ENCODE measurements at places on chromosomes 12 and 14.

GRCh38 chr12:77940567-77940966, 109.9 kb downstream of the NAV3 start:
- DNase-seq, result no peak

GRCh38 chr14:74886001-74886400, 4.3 kb downstream of the DLST start:
- DNase-seq, result no peak

DNA sequence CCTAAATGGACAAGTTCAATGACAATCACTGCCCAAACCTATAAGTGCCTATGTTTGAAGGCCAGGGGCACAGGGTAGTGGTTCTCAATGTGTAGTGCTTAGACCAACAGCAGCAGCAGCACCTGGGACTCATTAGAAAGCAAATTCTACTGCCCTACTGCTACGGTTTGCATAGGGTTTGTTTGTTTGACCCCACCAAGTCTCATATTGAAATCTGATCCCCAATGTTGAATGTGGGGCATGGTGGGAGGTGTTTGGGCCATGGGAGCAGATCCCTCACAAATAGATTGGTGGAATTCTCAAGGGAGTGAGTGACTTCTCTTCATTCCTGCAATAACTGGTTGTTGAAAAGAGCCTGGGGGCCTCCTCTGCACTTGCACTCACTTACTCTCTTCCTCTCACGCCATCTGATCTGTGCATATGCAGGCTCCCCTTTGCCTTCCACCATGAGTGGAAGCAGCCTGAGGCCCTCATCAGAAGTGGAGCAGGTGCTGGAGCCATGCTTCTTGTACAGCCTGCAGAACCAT, 39.5 kb downstream of the PPM1H start:
- DNase-seq, result no peak

GRCh38 chr12:65308006-65308405, 29.5 kb downstream of the MSRB3 start:
- DNase-seq, result peak; percentile 18

DNA sequence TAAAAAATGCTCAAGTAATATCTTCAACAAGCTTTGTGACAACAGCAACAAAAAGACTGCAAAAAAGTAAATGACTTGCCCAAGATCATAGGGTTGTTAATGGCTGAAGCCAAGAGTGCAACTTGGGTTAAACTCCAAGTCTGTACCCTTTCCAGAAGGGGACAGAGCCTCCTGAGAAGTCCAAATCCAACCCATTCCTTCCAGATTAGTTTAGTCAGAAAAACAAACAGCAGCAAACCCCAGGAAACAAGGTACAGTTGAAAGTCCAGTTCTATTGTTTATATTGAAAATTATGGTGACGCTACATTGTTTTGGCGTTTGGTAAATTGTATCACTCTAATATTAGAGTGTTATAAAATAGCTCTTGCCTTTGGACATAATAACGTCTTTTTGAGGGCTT, 239.9 kb downstream of the SPTSSA start:
- DNase-seq, result no peak

DNA sequence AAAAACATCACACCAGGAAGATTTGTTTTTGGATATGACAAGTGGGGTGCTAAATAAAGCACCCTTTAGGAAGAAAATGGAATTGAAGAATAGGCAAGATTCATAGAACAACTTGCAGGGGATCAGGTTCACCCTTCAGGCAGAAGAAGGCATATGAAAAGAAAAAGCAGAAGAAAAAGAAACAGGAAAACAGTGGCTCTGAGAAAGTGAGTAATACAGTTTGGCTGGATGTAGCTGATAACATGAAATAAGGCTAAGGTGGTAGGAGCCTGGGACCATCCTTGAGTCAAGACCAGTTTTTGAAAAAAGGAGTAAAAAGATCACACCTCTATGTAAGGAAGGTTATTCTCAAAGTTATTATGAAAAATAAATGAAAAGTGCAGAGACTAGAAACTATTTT, 42.4 kb downstream of the TRIP11 start:
- DNase-seq, result no peak

- no peak for DNase-seq
Observed at GRCh38 chr14:81990312-81990761, 456.7 kb upstream of the SEL1L start.

- no peak for DNase-seq
Observed at GRCh38 chr14:61644834-61645233, 50.5 kb upstream of the HIF1A start.

GRCh38 chr14:86404989-86405649, 875.2 kb downstream of the FLRT2 start:
- no peak for DNase-seq

DNA sequence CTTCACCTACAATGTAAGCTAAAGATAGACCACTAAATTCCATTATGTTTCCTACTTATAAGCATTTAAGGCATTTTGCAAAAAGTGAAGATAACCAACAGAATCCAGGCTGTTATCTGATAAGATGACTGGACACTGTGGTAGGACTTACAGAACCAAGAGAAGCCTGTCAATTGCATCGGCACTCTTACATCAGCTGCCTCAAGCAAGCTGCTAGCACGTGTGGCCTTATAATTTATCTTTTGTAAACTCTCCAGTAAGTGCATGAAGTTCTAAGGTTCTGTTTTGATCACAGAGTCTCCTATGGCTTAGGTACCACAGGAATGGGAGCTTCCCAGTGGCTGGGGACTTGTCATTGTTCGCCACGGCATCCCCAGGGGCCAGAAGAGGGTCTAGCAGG, 88.7 kb downstream of the TRAFD1 start:
- no peak for DNase-seq

DNA sequence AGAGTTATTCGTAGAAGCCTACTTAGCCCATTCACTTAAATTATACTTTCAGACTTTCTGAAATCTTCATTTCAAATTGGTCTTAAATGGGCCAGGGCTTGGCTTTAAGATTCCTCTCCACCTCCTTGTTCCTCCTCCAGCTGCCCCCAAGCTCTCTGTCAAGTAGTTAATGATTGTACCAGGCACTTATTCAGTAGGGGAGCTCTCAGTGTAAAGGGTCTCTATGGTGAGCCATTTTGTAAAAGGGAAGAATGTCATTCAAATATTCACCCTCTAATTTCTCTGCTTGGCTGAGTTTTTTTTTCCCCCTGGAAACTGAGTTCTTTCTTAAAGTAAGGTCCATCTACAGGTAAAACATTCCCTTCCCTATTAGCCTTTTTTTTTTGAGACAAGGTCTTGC, 96.6 kb downstream of the SUDS3 start:
- no peak for DNase-seq

DNA sequence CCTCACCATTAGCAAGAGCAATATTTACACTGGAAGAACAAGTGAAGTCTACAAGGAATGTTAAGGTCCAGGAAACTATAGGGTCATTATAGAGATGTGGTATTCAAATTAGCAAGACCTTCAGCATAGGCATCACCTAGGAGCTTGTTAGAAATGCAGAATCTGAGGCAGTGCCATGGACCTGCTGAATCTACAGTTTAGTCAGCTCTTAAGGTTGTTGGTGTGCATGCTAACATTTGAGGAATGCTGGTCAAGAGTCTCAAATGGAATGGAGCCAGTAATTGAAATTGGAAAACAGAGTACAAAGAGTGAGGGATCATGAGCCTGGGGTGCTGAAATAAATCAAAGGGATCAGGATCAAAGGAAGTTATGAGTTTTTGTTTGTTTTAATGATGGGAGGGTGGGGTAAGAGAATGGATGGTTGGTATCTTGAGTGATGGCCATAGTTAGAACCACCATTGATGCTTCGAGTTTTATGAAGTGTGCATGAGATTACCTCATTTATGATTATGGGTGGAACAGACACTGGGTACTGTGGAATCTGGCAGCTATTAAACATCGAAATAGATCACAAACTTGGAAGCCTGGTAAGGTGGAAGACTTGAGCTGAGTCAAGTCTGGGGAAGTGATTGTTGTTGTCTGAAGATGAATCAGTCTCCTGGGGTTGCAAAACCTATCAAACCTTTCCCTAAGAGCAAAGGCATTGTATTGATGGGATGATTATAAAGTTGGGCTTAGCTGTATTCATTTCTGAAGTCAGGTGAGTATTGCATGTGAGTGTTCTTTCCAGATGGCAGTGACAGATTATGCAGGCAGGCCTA, 323.3 kb upstream of the E2F7 start:
- no peak for DNase-seq

- DNase-seq, result no peak
Observed at GRCh38 chr12:116673681-116674111, 64.2 kb downstream of the SPRING1 start.

DNA sequence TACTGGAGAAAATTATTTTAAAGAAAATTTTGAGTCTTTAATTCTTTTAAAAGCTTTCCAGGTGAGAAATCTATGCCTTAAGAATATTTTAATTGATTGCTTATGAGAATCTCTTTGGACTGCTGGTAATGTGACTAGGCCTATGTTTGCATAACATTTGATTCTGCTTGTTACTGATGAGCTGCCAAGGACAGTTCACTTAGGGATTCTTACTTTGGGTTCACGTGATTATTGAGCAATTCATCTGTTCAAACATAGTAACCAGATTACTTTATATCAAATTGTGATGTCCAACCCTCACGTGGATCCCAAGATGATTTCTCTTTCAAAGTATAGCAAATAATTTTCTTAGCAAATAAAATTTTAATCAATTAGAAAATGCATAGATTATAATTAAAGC, 27.4 kb upstream of the ABCD2 start:
- DNase-seq, result no peak

- no peak for DNase-seq
Observed at GRCh38 chr12:120943482-120943881, 34.9 kb upstream of the HNF1A start.

DNA sequence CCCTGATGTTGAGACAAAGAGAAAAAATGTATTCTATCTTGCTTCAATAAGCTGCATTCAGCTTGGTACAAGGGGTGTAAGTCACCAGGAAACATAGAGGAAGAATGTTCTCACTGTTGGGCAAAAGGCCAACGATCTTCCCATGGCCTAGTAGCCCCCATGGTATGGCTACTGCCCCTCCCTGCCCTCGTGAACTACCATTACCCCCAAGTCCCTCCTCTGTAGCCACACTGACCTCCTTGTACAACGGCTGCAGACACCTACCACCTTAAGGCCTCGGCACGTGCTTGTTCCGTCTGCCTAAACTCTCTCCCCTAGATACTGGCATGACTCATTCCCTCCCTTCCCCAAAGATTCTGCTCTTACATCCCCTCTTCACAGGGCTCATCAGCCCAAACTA, 81.9 kb upstream of the ANO2 start:
- DNase-seq, result no peak

- peak; percentile 94 for DNase-seq
Observed at GRCh38 chr12:64618953-64619590, 8.8 kb downstream of the RASSF3 start.

- DNase-seq, result no peak
Observed at GRCh38 chr14:102297436-102298170, 7.4 kb downstream of the MOK start.
